Muscle of arm (tissue), 14 donors: ENCODE measurements at places on chromosomes 6 and 20.

DNA sequence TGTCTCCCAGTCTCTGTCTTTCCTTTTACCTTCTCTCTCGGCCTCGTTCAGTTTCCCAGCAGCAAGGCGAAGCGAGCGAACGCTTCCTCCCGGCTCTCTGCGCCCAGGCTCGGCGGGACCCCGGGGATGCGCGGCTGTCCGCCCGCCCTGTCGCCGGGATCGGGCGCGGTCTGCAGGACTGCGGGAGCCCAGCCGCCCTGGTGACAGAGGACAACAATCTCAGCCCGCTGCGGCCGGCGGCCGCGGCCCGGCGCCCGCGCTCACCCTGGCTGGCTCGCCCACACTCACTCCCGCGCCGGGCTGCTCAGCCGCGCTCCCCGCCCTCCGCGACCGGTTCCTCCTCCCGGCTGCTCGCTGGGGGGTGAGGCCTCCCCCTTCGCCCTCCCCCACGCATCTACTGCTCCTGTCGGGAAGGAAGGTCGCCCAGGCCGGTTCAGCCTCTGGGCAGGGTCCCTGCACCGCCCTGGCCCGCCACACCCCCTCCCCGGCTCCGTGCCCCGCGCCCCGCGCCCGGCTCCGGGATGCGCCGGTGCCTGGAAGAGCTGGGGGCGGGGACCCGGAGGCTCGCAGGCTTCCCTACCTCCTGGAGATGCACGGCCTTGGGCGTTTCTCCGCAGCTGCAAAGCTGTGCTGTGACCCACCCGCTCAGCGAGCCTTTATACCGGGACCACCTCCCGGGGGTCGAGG, 410 bp downstream of the SYNE1 start:
- DNase-seq = peak; percentile 7

DNA sequence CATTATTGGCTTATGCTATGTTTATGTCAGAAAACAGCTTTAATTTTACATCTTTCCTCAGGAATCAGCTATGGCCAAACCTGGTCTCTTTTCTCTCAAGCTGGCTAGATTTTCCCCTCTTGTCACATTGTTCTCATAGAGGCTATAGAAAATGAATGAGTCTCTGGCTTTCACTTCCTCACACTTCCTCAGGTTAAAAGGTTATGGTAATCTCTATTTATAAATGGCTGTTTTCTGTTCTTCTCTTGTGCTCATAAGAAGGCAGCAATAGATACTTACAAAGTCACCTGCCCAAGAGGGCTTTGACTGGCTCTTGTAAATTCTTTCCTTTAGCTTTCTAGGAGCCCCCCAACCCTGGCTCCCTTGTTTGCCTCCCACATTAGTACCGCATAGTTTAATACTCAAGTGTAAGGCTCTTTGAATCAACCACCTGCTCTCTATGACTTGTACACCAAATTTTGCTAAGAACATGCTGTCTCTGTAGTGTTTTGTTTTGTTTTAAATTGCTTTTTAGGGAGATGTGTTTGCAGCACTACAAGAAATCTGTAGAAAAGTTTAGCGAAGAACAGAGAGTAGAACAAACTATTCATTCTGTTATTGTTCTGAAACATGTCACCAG, 897.4 kb upstream of the CITED2 start:
- DNase-seq = no peak

- DNase-seq = no peak
These were observed 576.0 kb upstream of the CDH4 start for GRCh38 chr20:60676011-60676410.

GRCh38 chr6:130683761-130684517, 143.3 kb upstream of the SMLR1 start:
- no peak for DNase-seq

DNA sequence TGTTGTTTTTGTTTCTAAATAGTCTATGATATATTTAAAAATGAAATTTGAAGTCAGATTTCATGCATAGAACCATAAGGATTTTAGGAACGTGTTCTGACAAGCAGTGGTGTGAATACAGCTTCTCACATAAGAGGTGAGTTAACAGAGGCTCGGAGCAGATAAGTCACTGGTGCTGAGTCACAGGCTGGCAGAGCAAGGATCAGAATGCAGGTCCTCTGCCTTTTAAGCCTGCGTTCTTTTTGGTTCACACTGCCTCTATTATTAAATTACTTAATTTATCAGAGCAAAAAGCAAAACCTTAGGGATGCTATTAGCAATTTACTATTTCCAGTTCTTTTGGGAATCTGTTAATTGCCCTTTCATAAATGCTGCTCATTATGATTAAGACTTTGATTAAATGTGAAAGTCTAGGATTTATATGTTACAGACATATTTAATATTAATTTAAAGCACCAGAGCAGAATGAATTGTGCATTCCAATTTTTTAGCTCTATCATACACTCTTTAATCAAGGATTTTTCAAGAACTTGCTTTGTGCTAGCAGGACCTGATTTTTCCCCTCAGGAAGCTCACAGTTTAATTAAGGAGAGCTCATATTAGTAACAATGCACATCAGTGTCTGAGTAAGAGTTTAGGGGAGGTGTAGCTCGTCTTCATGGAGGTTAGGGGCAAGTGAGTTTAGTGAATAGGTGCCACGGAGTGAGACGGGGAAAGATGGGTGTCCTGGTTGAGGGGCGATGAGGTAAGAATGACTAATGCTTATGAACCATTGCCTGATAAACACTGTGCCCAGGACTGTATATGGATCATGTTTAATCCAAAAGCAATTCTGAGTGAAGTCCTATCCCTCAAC, 212.7 kb upstream of the AGPAT4 start:
- DNase-seq = no peak

- DNase-seq = no peak
These were observed 709 bp upstream of the ZNF76 start for GRCh38 chr6:35258858-35259193.

- DNase-seq = no peak
These were observed 8.8 kb downstream of the RSPH3 start for GRCh38 chr6:158991017-158991723.

- DNase-seq = no peak
These were observed 22.8 kb upstream of the PCMTD2 start for GRCh38 chr20:64232794-64233193.

DNA sequence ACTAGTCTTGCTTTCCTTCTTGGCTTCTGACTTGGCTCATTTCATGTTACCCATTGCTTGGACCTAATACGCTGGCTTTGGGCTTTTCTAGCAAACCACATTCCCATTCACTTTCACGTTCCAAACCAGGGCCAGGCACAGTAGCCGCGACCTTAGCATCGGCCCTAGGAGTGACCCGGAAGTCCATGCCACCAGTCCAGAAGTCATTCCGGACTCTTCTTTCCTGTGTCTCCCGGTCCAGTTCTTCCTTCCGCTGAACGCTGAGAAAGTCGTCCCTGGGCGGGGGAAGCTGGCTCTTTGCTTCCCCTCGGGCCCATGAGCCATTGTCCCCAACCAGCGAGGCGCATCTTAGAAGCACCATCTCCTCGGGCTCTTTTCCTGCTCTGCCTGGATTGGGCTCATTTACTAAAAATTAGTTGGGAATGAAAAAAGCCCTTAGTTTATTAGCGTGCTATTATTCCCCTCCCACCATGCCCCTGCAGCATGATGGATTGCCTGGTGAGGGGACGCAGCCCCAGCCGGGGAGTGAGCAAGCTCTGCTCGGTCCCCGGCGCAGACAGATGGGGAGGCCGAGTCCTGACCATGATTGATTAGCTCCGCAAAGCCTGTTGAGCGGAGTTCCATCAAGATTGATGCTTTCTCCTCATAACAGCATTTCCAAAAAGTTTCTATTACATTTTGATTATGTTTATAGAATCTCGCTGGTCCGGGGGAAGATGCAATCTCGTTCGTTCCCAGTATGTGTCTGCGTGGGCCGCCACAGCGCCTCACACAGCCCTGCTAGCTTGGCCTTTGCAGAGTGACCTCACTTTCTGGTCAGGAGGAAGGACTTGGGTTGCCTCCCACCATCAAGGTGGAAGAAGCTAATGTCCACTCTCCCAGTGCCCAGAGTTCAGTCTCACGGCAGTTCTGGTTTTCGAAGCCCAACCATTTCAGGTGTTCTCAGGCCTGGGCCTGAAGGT, 115.1 kb upstream of the TOP1 start:
- no peak for DNase-seq

DNA sequence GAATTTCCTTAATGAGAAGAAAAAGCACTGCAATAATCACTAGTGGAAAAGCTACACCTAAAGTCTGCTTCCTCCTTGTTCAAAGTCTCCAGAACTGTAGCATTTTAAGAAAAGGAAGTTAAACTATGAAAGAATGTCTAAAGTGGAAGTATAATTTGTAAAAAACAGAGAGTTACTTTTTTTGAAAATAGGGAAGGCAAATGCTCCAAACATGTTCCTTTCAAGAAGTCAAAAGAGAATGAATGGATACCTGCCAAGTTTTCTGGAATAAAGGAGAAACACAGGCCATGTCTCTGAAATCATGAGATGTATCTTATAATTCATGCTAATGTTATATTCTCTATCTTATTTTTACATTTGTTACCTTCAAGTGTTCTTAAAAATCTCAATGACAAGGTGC, 60.7 kb upstream of the ADGRG6 start:
- no peak for DNase-seq

DNA sequence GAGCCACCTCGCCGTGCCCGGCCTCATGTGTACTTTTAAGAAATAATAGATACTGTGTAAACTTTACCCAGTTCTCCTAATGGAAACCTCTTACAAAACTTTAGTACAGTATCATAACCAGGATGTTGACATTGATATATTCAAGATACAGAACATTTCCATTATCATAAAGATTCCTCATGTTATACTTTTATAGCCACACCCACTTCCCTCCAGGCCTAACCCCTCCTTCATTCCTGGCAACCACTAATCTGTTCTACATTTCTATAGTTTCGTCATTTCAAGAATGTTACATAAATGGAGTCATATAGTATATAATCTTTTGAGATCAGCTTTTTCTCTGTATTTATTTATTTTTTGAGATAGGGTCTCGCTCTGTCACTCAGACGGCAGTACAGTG, 52.6 kb upstream of the SALL4 start:
- DNase-seq = no peak

DNA sequence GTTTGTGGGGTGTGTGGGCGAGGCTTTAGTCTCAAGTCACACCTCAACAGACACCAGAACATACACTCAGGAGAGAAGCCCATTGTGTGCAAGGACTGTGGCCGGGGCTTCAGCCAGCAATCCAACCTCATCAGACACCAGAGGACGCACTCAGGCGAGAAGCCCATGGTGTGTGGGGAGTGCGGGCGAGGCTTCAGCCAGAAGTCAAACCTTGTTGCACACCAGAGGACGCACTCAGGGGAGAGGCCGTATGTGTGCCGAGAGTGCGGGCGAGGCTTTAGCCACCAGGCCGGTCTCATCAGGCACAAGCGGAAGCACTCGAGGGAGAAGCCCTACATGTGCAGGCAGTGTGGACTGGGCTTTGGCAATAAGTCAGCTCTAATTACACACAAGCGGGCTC, 27.8 kb downstream of the ZNF133 start:
- DNase-seq = no peak

DNA sequence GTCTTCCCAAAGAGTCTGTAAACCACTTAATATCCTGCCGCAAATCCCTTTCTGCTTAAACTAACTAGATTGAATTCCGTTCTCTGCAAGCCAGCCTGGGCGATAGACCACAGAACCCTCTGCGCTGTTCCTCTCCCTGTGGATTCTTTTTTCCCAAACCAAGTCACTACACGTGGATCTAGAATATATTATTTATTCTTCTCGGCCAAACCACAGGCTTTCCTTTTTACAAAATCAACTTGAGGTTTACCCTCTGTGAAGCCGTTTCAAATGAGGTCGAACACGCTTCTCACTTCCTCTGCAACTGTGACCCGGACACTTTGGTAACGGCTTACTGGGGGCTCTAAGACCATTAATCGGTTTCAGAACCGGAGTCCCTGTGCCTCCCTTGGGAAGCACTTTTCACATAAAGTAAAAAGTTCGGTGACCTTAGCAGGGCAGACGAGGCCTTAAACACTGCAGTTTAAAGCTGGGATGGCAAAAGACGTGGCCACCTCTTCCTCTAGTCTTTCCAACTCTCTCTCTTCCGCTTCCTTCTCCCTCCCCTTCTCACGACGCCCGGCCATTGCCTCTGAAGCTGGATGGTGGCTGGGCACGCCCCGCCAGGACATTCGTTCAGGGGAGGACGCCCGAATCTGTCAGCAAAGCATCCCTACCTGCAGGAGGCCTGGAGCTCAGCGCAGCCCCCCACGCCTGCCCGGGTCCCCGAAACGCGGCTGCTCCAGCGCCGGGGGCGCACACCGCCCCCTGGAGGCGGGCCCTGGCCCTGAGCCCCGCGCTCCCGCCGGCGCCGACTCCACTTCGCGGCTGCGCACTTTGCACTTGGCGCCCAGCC, 55.0 kb upstream of the FOXC1 start:
- peak; percentile 86 for DNase-seq

DNA sequence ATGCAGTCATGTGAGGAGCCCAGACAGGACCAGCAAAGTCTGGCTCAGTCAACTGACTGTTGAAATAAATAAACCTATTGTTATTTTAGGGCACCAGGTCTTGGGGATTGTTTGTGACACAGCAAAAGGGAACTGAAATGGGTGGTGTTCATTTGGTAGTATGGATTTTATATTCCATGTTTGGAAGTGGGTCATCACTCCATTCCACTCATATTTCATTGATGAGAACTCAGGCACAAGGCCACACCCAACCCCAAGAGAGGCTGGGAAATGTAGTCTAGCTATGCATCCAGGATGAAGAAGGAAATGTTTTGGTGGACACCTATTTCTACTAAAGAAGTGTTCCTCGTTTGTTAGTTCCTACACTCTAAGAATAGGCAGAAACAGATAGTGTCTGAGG, 64.9 kb upstream of the BTBD3 start:
- no peak for DNase-seq

DNA sequence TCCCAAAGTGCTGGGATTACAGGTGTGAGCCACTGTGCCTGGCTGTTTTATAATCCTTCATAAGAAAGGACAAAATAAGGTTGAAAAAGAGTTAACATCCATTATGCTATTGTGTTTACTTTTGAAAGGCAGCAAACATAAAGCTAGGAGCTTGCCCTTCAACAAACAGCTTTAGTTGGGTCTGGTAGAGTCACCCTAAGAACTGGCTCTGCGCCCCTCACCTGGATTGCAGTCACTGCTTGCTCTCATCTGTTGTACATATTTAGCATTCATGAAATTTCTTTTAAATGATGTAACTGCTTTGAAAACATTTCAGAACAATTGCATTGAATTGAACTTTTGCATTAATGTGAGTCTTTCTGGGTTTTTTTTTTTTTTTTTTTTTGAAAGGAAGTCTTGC, 38.9 kb downstream of the JARID2 start:
- no peak for DNase-seq

GRCh38 chr6:145648149-145648548, 87.2 kb downstream of the EPM2A start:
- no peak for DNase-seq

DNA sequence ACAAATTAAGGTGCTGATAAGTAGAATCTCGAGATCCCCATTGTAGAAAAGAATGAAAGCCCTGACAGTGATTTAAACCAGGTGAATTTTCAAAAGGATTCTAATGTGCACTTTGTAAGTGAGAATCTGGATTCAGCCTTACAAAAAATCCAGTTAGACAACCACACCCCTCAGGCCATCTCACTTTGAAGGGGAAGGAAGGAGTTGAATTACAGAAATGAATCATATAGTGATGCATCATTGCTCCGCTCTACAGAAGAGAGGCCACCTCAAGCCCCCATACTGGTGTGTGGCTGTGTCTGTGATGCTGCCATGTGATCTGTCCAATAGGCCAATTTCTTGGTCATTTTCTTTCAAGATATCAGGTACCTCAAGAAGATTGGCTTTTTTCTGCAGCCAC, 85.5 kb upstream of the NT5E start:
- DNase-seq = no peak
